ENCODE measurements at places on chromosomes 5 and 9. TPM values are rescaled to one million over a fixed set of nuclear protein-coding genes. Genes with fewer than 3 reads are reported as not detected.

GRCh38 chr5:174301848-174302625, 256.5 kb downstream of the NSG2 start:
- no peak for DNase-seq

- DNase-seq: no peak
Observed at GRCh38 chr9:136808075-136808805, 492 bp downstream of the RABL6 start.

GRCh38 chr9:2242831-2243330, 227.7 kb downstream of the SMARCA2 start:
- no peak for DNase-seq

GRCh38 chr5:143245929-143246561, 157.4 kb downstream of the NR3C1 start:
- no peak for DNase-seq

GRCh38 chr5:112637343-112637742, 100.3 kb upstream of the APC start:
- no peak for DNase-seq

GRCh38 chr5:5932824-5933223, 445.5 kb downstream of the MED10 start:
- no peak for DNase-seq

F2RL2 gene
- total RNA-seq: 0.89 TPM

DNA sequence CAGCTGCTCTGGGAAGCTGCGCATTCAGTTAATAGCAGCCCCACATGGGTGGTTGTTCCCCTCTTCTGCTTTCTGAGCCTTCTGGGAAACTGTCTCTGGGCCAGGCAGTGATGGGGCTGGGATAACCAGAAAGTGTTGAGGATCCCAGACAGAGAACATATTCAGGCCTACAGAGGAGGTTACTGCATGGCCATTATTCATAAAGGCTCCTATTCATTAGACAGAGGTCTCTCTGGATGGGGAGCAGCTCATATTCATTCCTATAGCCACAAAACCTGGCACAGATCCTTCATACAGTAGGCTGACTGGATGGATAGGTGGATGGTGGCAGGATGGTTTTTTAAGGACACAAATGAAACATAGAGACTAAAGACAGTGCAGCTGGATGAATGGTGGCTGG, 76.3 kb downstream of the HSPA4 start:
- no peak for DNase-seq

DNA sequence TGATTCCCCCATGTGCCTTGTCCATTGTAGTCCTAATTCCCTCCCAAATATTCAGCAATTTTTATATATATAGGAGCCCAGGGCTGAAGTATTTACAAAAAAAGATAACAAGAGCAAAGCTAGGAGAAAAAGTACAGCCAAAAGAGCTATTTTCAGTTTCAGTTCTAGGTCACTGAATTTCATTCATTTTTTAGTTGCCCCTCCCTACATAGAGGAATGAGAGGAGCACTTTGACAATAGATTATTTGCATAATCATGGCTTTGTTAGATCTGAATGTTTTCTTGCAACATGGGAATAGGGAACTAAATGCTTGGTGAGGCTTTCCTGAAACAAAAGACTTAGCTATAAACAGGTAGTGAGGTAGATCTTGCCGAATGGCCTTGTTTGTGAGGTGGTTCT, 15.3 kb upstream of the F2RL2 start:
- no peak for DNase-seq

PCDHA11 gene
- total RNA-seq: 1.4 TPM

- no peak for DNase-seq
Observed at GRCh38 chr9:87587356-87587745, 89.7 kb downstream of the DAPK1 start.
